ENCODE measurements at places on chromosomes 6 and 20. TPM values are rescaled to one million over a fixed set of nuclear protein-coding genes. Genes with fewer than 3 reads are reported as not detected.

The FNDC11 gene
- 0.14 TPM for total RNA-seq

The OR2B6 gene
- total RNA-seq = not detected

The BEND3 gene
- total RNA-seq = 1.5 TPM

The MYLK4 gene
- 1.2 TPM for total RNA-seq

The SMOC2 gene
- 14.4 TPM for total RNA-seq

The PANK2 gene
- 16.4 TPM for total RNA-seq

The HLA-DQA2 gene
- 1.8 TPM for total RNA-seq

The TMEM74B gene
- total RNA-seq = 4.2 TPM

DNA sequence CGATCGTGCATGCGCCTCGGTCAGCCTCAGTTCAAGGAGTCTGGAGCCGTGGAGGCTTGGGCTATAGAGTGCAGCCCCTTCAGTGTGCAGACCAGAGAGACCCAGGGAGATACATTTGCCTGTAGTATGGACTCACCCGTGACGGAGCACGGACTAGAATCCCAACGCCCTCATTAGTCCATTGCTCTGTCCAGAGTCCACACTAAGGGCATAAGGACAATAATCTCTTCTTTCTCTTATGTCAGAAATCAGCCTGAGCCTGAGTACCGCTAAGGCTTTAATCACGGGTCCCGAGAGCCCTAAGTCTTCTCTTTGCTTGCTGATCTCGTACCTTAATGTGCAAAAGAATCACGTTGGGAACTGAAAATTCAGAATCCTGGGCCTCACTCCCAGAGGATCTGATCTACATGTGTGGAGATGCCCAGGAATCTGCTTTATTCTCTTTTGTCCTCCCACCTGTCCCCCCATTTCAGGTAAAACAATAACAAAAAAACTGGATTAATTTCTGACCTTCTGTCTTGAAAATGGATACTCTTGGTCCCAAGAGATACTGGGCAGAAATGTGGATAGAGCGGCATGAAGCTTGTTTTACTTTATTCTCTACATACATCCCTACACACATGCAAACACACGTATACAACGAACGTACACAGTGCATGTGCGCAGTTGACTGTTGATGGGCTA, 671 bp downstream of the BPHL start:
- DNase-seq = no peak

GRCh38 chr6:150528648-150529285, 70.9 kb upstream of the PLEKHG1 start:
- peak; percentile 53 for DNase-seq

GRCh38 chr6:7421066-7421465, 31.5 kb downstream of the RIOK1 start:
- DNase-seq = no peak

GRCh38 chr6:147553099-147553498, 44.6 kb downstream of the SAMD5 start:
- DNase-seq = no peak

DNA sequence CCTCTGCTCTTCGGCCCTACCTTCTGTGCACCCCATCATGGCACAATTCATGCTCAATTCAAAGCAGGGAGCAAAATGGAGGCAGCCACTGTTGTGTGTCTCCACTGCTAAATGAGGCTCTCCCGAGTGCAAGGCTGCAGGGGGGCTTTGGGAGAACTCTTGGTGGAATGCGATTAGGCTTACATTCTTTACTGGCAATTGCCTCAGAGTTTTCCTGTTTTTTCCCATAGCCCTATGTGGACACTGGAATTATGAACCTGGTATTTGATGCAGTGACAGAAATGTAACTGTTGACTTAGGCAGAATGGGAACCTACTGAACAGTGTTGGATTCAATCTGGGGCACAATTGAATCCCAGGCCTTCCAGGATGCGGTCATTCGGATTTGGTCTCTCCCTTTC, 187.9 kb upstream of the GMDS start:
- DNase-seq = no peak

DNA sequence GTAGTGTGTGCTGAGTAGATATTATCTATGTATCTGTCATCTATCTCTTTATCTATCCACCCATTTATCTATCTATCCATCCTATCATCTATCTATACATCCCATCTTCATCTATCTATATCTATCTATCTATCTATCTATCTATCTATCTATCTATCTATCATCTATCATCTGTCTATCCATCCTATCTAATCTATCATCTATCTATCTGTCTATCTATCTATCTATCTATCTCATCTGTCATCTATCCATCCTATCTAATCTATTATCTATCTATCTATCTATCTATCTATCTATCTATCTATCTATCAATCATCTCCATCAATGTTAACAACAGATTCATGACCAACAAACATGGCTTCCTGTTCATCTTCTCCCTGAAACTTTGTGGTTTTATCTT, 90.5 kb upstream of the SLC24A3 start:
- no peak for DNase-seq

DNA sequence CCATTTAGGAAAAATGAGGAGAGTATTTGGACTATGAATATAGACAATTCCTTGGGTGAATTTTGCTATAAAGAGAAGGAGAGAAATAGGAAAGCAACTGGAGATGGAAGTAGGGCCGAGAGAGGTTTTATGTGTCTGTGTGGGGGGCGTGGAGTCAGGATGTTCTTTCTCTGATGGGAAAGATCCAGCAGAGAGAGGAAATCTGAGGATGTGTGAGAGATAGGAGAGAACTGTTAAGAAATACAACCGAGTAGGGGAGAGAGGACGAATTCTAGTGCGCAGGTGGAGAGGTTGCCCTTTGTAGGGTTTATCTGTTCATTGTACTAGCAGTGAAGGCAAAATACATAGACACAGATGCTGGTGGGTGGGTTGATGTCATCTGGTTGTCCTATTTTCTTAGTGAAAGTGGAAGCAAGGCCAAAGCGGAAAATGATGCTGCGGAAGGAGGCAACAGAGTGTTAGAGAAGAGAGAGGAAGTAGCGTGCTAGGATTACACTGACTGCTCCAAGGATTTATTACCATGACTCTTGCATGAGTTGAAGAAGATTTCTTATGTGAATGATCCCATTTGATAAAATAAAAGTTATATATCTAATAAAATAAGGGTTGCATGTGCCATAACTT, 57.7 kb downstream of the CLVS2 start:
- no peak for DNase-seq

GRCh38 chr6:77361018-77361417, 102.3 kb downstream of the HTR1B start:
- no peak for DNase-seq

GRCh38 chr6:126086560-126086959, 100.2 kb downstream of the TRMT11 start:
- DNase-seq = no peak

DNA sequence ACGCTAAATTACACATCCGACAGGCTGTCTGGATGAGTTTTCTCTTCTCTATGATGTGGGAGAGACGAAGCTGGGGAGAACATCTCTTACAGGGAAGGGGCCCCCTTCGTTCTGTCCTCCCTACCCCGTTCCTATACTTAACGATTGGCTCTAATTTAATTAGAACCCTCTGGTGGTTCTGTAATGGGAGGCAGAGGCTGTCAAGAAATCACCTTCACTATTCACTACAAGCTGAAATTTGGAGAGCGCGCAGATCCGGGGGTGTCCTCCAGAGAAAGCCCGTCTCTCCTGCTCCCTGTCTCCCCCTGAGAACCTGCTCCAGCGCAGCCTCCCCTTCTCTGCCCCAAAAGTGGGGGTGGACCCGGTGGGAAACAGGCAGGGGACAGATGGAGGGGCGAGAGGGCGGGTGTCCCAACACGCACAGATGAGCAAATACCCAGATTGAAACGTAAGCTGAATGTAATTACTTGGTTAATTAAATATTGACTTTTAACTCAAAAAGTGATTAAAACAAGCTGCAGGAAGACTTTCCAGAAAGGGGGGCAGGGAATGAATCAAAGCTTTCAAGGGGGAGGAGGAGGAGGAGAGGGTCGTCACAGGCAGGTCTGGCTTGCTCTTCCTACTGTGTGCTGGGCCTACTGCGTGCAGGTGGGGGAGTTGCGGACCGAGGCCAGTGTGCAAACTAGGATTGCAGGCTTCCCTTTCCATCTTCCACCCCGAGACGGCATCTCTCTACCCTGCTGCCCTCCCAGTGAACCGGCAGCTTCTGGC, 1.3 kb downstream of the SULF2 start:
- DNase-seq = no peak

DNA sequence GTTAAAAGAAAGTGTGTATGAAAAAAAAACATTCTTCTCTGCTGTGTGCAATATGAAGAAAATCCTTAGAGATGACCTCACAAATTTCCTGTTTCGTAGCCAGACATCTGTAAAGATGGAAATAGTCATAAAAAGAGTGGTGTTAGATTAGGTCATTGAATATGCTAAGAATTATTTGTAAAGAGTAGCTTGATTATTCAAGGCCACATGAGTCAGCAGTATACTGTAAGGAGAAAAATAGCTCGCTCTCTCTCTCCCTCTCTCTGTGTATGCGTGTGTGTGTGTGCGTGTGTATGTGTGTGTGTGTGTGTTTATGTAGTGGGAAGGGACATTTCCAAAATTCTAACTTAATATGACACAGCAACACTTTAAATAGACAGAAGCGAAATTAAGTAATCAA, 78.8 kb downstream of the PTCHD4 start:
- DNase-seq = no peak

GRCh38 chr6:134097114-134097707, 44.8 kb upstream of the SLC2A12 start:
- no peak for DNase-seq

DNA sequence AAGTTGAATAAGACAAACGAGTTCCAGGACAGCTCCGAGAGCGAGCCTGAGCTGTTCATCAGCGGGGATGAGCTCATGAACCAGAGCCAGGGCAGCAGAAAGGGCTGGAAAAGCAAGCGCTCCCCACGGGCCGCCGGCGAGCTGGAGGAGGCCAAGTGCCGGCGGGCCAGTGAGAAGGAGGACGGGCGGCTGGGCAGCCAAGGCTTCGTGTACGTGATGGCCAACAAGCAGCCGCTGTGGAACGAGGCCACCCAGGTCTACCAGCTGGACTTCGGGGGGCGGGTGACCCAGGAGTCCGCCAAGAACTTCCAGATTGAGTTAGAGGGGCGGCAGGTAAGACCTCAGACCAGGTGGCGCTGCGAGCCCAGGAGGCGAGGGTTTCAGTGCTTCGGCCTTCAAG, 56.0 kb upstream of the TMEM181 start:
- DNase-seq = no peak

- no peak for DNase-seq
These were observed 37.4 kb upstream of the MRPS10 start for GRCh38 chr6:42255050-42255449.

- DNase-seq = no peak
These were observed 7.4 kb downstream of the PIM1 start for GRCh38 chr6:37177077-37177934.

DNA sequence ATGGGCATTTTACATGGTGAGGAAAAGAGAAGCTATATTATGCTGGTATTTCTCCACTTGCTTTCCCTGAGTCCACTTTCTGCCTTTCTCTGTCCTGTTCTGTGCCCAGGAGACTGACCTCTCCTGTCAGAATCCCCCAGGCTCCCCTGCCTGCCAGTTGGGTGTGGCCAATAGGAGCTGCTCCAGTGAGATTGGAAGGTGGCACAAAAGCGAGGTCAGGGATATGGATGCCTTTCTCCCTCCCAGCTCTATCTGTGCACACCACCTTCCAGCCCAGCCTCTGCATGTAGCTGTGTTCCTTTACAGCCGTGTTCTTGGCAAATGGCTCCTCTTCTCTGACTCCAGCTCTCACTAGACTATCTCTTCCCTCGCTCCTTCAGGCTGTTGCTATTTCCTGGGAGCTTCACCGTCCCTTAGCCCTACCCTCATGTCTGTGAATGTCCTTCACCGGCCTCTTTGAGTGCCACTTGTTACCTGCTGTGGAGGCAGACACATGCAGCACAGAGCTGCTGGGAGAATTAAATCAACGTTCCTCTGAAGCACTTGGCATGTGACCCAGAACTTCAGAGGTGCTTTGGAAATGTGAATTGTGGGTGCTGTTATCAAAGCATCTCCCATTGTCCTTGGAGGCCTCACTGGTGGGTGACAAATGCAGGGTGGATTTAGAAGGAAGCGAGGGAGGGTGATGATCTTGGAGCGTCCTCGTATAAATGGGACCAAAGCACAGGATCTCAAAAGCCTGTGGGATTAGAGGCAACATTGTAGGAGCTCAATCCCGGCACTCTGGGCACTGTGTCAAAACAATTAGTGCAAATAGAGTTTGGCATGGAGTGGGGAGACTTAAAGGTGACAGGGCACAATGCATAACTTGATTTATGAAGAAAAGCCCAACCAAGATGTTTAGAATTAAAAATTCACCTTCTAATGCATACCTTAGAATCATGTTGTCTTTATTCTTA, 28.9 kb upstream of the RALGAPA2 start:
- no peak for DNase-seq
